ENCODE measurements at places on chromosomes 3 and 15.

DNA sequence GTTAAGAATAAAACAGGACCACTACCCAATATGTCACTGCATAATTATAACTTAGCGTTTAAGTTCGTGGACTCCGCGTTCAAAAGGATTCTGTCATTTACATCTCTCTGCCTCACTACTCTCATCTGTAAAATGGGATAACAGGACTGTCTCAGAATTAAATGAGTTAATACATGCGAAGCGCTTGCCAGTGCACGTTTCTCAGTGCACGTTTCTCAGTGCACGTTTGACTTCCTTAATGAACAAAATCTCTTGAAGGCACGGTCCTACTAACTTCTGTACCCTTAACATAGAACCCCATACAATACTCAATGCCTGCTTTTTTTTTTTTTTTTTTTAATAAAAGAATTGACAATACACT, 499 bp downstream of the RABL3 start:
- DNase-seq = no peak

DNA sequence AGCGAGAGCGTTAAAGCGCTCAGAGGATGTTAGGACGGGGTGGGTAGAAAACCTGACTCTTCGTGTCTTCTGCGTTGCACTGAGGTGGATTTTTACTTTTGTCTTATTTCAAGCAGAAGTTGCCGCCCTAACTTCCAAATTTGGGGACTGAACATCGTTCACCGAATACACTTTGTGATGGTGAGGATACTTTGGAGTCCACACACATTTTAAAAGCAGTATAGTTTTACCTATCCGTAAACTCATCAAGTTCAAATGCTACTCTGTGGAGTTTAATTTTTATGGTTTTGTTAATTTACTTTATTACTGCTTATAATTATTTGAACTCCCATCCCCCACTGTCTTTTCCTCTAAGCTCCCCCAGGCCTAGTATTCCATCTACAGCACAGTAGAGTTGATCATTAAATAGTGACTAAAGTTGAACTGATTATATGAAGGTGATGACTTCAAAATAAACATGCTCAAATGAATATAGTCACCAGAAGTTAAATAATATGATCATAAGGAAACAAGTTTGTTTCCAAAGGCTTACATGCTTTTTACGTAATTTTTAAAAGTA, 617 bp upstream of the EOGT start:
- DNase-seq = no peak

DNA sequence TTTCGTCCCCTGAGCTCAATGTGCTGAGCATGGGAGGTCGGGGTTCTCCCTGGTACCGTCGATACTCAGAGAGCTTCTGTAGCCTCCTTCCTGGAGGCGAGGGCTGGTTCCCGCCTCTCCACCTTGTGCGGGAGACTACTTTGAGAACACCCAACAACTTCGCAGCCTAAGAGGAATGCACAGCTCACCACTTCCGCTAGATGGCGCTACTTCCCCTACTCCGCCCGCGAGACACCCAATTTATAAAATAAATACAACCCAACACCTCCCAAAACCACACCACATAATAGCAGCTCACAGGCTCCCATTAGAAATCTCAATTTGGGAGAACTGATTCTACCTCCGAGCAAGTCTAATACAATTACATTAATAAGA, 1.2 kb downstream of the RGMA start:
- peak; percentile 74 for DNase-seq

GRCh38 chr15:80567721-80568157, 127.4 kb upstream of the ABHD17C start:
- peak; percentile 37 for DNase-seq

GRCh38 chr3:130963444-130963843, 63.2 kb downstream of the ASTE1 start:
- DNase-seq = no peak

DNA sequence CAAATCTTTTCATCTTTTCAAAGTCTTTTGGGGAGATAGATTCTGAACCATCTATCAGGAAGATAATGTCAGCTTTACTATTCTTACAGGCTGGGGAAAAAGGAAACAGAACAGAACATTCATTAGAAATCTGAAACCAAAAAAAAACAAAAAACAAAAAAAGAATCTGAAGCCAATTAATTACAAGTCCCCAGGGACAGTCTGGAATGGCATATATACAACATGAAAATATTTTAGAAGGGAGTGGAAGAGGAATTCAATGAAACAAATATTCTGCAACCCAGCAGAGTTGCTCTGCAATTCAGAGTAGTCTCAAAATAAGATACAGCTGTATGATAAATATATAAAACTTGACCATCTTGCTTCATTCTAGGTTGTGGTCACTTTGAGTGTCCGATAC, 41.7 kb upstream of the CAPN7 start:
- DNase-seq = no peak

DNA sequence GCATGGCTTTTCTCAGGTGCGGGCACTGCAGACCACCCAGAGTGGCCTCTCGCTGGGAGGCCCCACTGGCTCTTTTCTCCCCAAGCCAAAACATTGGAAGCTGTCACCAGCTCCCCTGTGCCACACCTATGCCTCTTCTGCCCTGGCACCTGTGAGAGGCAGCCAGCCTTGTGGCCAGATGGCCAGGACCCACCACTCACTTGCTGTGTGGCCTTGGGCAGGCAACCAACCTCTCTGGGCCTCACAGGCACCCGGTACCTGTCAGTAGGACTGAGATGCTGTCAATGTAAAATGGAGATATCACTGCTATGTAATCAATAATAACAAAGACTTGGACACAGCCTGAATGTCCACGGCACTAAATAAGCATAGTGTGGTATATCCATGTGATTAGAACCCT, 36.5 kb downstream of the SRPRB start:
- no peak for DNase-seq

GRCh38 chr3:56251343-56251945, 216.8 kb downstream of the ERC2 start:
- DNase-seq = peak; percentile 41

DNA sequence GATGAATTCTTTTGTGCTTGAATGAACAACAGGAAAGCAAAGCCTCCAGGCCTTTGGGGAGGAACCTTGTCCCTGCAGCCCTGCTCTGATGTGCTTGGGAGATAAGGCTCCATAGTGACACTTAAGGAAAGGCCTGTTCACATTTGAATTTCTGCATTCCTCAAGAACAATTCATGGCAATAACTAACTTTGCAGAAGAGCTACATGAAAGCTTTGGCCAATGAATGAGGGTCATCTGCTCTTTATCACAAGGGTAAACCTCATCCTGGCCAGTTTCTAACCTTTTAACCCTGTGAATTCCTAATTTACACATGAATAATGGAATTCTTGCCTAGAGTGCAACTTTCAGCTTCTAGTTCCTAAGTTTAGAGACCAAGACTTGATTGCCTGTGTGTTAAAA, 5.6 kb downstream of the PRTG start:
- DNase-seq = no peak

DNA sequence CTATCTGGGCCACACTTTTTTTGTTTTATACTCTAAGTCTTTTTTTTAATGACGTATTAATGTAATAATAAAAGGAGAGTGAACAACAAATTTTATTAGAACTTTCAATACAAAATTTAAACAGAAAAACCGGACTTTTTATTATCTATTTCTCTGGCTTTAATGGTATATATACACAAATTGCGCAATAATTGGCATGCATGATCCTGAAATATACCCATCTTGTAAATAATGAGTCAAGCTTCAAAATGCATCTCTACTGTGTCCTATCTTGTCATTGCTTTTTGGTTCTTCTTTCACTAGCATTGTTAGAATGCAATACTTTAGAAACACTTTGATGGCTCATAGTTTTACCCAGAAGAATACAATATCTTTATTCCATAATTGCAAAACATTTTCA, 963.6 kb downstream of the CADM2 start:
- DNase-seq = no peak

GRCh38 chr15:52060501-52060900, 41.5 kb downstream of the MAPK6 start:
- no peak for DNase-seq

GRCh38 chr3:162015856-162016255, 519.2 kb downstream of the OTOL1 start:
- no peak for DNase-seq

- no peak for DNase-seq
Observed at GRCh38 chr15:89335298-89336041, 846 bp upstream of the POLG start.

DNA sequence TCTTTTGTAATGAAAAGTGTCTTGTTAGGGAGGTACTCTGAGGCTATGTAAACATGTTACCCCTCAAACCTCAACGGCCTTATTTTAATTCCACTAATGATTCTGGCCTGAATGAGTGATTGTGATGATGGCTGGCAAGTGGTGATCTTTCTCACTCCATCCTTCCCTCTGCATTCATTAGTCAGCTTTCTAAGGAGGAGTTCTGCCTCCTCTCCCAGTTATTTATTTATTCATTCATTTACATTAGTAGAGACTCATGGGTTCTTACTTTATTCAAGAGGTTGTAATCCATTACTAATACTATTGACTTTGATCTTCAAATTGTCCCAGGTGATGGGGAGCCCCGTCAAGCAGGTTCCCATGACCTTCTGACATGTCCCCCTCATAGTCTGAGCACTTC, 35.3 kb downstream of the GNB5 start:
- DNase-seq = no peak

DNA sequence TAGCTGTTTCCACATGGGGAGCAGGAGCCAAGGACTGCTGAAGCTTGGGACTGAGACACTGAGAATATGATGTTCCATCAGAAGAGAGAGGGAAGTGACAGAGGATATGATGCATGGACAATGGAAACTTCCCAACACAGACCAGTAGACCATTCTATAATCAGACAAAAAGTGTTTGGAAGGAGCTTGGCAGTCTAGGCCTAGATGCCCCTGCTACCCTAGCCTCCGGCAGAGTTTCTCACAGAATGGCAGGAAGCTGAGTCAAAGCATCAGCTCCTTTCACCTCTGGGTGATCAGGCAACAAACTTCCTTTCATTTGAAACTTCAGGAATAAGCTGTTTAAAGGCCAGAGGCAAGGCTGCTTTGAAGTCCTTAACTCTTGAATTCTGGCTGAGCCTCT, 222.0 kb downstream of the NEK10 start:
- no peak for DNase-seq

- peak; percentile 72 for DNase-seq
Observed at GRCh38 chr3:5190147-5190791, 2.8 kb downstream of the EDEM1 start.

DNA sequence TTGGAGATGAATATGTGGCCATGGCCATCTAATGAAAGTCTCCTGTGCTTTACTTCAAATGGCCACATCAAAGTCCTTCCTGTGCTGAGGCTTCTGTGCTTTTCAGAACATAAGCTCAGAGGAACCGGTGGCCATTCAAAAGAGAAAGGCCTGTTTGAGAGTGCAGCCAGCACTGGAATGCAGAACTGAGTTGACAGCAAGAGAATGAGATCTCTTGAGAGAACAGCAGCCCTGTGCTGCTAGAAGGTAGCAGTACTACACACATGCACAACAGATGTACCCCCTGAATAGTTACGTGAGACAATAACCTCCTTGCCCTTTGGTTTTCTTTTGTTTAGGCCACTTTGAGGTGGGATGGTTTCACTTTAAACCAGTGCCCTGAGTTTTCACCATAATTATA, 292.5 kb downstream of the PTPRG start:
- no peak for DNase-seq

- DNase-seq = no peak
Observed at GRCh38 chr3:89533275-89533674, 425.9 kb downstream of the EPHA3 start.

DNA sequence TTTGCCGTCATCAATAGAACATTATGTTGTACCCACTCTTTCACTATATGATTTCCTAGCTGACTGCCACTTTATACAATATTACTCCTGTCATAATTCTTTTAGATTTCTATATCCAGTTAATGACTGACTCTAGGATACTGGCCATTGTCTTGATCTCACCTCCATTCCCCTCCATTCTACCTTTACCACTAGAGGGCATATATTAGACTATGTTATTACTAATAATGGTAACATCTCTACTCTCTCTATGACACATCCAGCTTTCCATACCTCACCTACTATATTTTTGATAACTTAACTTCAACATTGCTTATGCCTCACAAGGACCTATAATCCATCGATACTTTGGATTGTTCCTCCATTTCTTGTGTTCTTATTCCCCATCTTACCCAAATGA, 31.4 kb upstream of the POU1F1 start:
- DNase-seq = no peak

GRCh38 chr3:126982126-126982470, 817 bp upstream of the PLXNA1 start:
- peak; percentile 49 for DNase-seq

DNA sequence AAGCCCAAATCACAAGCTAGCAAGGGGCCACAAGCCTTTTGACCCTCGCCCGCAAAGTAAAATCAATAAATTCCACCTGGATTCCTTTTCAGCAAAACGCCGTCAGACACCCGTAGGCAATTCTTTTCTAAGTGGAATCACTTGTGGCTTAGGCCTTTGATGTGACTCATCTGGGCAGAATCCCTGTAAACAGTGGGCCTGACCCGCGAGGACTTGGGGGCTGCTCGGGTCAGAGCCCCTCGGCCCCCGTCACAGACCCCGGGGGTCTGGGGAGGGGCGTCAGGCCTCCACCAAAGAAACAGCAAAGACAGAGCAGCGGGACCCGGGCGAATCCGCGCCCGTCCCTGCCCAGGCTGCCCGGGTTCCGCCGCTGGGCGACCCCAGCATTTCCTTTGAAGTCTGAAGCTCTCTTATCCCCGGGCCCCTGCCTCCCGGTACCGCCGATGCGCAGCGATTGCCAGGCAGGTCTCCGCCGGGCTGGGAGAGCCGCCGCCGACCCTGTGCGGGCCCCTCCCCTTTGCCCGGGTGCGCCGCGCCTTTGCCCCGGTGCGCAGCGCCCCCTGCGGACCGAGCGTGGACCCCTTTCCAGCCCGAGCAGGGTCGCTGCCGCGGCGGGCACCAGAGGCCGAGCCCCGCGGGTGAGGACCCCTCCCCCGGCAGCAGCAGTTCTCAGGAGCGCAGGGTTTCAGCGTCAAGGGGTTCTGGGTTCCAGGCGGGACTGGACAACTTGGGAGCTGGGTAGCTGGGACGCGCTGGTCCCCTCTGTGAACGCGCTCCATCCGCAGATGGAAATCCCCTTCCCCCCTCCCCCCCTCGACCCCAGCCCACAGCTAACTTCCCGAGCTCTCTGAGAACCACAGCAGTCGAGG, 178.3 kb downstream of the UACA start:
- DNase-seq = no peak

DNA sequence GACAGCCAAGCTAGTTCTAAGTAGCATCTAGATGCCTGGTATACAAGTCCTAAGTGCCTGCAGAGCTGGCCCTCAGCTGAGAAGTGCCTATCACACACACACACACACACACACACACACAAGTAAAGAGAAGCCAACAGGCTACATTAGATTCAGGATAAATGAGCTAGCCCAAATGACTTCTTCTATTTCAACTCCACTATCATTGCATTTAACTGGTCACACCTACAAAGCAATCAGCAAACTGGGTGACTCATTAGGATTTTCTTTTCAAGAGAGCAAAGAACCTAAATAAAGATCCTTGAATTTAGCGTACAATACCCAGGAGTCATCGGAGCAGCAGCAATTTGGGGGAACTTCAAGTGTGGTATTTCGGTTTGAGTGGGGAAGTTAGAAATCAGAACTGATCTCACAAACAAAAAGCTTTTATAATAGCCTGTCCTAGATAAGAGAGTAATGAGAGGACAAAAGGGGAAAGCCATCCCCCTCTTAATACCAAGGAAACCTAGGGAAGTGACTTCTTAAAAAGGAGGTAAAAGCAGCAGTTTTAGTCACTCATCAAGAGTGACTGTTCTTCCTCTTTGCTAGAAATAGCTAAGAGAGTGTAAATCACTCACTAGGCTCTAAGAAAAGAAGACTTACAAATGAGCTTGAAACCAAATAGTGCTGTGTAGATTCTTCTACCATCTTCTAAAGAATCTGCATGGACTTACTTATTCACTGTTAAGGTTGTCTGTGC, 112.7 kb downstream of the TNIK start:
- peak; percentile 23 for DNase-seq

- DNase-seq = no peak
Observed at GRCh38 chr15:66172324-66172980, 81.1 kb downstream of the MEGF11 start.

Measured in activated CD4-positive, alpha-beta T cell treated with anti-CD3 and anti-CD28 coated beads, Interleukin-2, amount 50 U/mL, for 16 hours (primary cell).